ENCODE measurements at places on chromosomes 5 and 9.

DNA sequence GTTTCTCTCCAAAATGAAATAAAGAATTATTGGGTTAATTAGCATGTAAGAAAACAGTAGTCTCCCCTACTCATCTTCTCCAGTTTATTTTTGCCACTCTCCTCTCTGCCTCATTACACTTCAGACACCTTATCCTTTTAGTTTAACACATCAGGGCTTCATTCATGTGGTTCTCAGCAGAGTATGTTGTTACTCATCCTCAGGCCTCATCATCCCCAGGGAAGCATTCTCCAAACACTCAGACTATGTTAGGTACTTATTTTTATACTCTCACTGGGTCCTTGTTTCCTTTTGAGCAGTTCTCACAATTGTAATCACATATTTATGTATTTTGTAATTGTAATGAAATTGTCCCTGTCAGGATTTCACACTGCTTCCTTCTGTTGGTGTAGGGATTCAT lies 470.5 kb downstream of the PDE4D start:
- no peak for DNase-seq

DNA sequence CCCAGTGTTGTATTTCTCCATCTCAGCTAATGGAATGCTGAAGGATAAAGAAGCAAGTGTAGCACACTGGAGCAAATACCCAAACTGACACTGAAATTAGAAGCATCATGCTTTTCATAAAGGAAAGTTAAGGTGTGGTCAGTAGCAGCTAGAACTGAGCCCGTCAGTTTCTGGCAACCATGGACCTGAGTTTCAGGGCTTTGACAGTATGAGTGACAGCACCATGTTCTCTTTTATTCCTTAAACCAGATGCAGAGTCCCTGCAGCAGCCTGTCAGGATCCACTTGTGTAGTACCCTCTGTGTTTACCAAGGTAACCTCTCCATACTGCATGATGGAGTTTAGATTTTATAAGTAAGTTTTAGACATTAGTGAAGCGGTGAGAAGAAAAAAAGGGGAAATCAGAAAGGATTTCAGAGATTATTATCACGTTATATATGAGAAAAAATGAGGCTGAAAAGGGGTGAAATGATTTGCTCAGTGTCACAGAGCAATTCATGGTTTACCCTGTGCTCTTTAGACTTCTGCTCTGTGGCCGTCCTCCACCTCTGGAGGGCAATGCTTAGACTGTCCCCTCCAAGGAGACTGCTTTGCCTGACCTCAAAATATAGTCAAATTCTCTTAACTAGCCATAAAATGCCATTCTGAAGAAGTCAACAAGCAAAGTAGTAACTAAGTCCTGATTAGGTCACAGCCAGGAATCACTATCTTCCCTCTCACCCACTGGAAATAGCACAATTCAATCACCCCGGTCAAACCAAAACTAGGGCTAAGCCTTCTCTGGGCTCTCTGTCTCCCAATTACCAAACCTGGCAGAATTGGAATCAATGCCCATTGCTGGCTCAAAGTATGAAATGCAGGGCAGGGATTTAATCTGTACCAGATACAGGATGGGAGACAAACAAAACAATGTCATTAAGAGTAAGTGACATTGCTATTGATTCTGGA lies 10.5 kb upstream of the MYOT start:
- DNase-seq = no peak

DNA sequence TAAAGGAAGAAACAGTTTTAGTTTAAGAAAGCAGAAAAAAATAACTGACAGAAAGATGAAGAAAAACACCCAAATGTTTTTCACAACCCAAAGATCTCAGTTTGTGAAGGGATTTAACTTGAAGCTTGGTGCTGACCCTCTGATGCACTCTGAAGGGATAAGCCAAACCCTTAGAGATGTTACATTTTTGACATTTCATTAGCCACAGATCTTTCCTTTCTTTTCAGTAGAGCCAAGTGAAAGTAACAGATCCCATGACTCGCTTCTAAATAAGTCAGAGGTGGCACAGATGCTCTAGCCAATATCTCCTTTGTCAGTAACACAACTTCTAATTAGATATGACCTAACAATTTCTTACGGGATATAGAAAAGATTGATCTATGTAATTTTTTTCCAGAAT lies 394.5 kb upstream of the EDIL3 start:
- no peak for DNase-seq

- no peak for DNase-seq
These were observed 5.6 kb downstream of the FRRS1L start for GRCh38 chr9:109161471-109161870.

DNA sequence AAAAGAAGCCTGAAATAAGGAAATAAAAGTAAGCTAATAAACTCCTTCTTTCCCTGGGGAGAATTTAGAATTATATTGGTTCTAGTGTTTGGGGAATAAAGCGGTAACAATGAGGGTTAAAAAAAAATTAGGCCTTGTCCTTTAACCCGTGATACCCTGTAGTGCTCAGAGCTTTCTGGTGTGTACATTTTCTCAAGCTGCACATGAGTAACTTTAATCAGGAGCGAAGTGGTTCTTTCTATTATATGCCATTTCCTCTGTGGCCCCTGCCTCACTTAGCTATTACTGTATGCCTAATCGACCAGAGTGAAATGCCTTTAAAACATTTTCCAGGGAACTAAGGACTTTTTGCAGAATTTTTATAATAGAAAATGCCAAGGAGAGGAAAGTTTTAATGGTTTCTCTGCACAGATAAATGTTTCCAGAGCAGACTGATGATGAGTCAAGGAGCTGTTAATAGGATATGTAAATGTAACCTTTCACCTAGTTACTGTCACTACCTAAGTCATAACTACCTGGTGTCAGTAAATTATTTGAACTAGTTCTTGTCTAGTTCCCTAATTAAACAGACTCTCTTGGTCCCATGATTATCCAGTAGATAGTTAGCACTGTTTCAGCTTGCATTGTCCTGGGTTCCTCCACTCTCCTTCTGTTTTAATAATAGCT lies 7.6 kb downstream of the PAM start:
- no peak for DNase-seq
